ENCODE measurements at places on chromosomes 7 and 10.

GRCh38 chr7:55244006-55244745 lies 121.0 kb upstream of the LANCL2 start:
- no peak for DNase-seq

GRCh38 chr7:50142425-50143017 lies 49.5 kb upstream of the ZPBP start:
- peak; percentile 77 for DNase-seq

GRCh38 chr7:151059367-151060112 lies at the start of gene SLC4A2:
Gene SLC4A2, plus strand, starts transcription at chr7:151059589. Its CDS starts 2,399 bp downstream, at chr7:151061988.
- peak; percentile 81 for DNase-seq

- no peak for DNase-seq
Observed at GRCh38 chr7:116837586-116837985, 24.8 kb upstream of the CAPZA2 start.

GRCh38 chr10:770975-771374 lies 81.5 kb upstream of the DIP2C start:
- DNase-seq = no peak

DNA sequence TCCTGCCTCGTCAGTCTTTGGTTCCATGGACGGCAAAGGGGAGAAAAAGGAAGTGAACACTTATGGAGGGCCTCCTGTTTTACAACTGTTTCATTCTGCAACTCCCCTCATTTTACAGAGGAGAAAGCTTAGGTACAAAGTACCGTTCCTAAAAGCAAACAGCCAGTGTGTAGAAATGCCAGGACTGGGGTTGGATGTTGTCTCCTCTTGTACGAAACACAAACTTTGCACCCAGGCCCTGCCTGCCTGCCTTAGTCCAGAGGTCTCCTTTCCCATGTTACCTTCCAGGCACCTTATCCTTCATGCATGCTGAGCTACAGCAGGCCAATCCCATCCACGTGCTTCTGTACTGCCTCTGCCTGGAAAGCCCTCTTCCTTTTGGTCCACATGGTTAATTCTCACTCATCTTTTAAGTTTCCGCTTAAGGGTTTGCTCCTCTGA lies 86.0 kb downstream of the ICA1 start:
- no peak for DNase-seq

DNA sequence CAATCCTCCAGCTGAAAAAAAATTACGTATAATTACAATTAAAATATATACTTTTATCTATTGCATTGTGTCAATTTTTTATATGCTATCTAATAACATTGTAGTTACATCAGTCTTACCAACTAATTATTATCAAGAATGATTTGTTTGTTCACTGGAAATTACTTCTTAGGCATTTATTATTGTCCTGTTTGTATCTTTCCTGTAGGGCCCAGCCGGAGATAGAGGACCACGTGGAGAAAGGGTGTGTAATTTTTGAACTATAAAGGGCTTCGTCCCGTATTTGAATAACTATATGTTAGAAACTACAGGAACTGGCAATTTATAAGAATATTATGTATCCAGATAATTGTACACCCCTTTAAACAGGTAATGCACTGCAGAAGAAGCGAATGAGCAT lies 4.1 kb downstream of the COL1A2 start:
- DNase-seq = no peak

DNA sequence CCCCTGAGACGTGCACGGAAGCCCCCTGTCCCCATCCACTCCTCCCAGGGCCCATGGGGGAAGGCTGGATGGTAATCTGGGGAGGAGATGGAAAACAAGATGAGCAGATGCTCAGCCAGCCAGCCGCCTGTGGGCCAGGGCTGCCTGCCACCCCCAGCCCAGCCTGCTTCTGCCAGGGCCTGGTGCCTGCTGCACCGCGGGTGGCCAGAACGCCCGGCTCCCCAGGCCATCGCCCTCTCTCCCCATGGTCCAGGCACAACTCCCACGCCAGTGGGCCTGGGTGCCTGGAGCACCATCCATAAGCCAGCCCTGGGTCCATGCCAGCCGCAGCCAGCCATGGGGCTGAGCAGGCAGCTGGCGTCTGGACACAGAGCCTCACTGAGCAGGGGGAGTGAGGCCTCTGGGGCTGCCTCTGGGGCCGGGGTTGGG lies 57.2 kb upstream of the ELN start:
- no peak for DNase-seq

- DNase-seq = no peak
Observed at GRCh38 chr7:29412912-29413311, 150.7 kb upstream of the PRR15 start.

GRCh38 chr7:128178611-128179010 lies 62.5 kb upstream of the LEP start:
- no peak for DNase-seq

DNA sequence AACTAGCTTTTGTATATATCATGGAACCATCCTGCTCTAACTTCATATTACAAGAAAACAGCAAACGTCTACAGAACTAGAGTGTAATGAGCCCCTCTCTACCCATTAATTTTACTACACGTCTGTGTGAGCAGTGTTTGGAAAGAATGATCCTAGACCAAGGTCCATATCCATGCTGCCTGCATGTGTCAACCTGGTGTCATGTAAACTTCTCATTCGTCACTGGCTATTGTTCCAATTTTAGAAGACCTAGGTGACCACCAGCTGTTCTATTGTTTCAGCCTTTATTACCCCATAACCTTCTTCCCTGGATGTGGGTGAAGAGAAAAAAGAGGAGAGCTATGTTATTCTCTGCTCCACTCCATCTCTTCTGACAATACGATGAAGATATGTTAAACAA lies 77.1 kb downstream of the CREM start:
- no peak for DNase-seq

DNA sequence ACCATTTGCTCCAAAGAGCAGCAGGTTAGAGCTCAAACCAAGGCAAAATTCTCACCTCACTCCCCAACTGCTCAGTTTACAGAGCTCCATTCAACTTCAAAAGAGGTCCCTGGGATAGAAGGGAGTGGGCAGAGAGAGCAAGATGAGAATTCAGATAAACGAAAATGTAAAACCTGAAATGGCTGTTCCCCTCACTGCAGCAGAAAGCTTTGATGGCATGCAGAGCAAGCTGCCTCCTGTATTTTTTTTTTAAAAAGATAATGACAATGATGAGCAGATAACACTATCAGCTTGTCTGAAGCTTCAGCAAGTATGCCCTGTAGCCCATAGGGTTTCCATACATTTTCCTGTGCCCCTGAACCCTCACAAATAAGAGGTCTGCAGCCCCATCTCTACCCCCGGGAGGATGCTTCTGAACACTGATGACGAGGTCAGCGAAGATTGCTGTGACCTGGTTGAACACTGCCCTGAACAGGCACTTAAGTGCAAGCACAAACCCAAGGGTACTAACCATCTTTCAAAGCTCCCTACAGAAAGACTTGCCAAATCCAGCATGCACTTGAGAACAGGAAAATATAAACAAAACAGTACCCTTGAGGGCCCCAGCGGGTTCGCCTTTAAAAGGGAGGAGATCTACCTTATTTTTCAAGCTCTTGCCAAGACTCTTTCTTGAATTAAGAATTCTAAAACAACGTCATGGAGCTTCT lies 81.3 kb downstream of the GLI3 start:
- no peak for DNase-seq

GRCh38 chr10:2445370-2445769 lies 622.0 kb upstream of the PFKP start:
- no peak for DNase-seq

GRCh38 chr10:77264107-77264506 lies 373.5 kb downstream of the KCNMA1 start:
- DNase-seq = peak; percentile 78

DNA sequence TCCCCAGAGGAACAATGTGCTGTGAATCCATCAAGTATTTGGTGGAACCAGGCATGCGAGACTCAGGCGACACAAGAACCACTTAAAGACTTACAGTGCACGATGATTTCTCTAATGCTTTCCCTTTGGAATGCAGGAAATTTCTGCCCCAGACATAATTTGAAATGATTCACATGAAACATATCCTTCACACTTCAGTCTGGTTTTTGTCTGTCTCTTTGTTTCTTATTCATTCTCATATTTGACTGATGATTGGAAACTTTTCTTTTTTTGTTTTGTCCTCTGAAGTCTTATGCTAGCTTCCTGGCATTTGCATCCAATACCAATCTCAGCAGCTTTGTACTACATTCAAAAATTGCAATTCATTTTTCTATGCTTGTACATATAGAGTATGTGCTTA lies 502.8 kb downstream of the PHTF2 start:
- DNase-seq = no peak

- DNase-seq = peak; percentile 22
Observed at GRCh38 chr7:102085218-102085772, 201.4 kb upstream of the SH2B2 start.

GRCh38 chr10:124740369-124741280 lies 3.6 kb downstream of the FAM53B start:
- DNase-seq = peak; percentile 67

All from hematopoietic multipotent progenitor cell treated with erythropoietin and hydrocortisone succinate and interleukin-3 and kit ligand, for 6 days (in vitro differentiated cells).